ENCODE measurements at places on chromosomes 11 and 22. TPM values are rescaled to one million over a fixed set of nuclear protein-coding genes. Genes with fewer than 3 reads are reported as not detected.

Gene OR8D4
- total RNA-seq = not detected

Gene TMEM191B
- 5.2 TPM for total RNA-seq

Gene C11orf52
- 27.8 TPM for total RNA-seq

Gene ZFPL1
- total RNA-seq = 31.4 TPM

Gene RPL27A
- 664 TPM for total RNA-seq

Gene MUC2
- total RNA-seq = not detected

Gene SDF2L1
- 56.1 TPM for total RNA-seq

Gene ANO1
- total RNA-seq = 15.1 TPM

Gene MFRP
- not detected for total RNA-seq

Gene DGCR6
- 1.7 TPM for total RNA-seq

Gene GLYAT
- 57.8 TPM for total RNA-seq

Gene BATF2
- 5.9 TPM for total RNA-seq

Gene GLB1L2
- 10.0 TPM for total RNA-seq

Gene CASP1
- 38.6 TPM for total RNA-seq

DNA sequence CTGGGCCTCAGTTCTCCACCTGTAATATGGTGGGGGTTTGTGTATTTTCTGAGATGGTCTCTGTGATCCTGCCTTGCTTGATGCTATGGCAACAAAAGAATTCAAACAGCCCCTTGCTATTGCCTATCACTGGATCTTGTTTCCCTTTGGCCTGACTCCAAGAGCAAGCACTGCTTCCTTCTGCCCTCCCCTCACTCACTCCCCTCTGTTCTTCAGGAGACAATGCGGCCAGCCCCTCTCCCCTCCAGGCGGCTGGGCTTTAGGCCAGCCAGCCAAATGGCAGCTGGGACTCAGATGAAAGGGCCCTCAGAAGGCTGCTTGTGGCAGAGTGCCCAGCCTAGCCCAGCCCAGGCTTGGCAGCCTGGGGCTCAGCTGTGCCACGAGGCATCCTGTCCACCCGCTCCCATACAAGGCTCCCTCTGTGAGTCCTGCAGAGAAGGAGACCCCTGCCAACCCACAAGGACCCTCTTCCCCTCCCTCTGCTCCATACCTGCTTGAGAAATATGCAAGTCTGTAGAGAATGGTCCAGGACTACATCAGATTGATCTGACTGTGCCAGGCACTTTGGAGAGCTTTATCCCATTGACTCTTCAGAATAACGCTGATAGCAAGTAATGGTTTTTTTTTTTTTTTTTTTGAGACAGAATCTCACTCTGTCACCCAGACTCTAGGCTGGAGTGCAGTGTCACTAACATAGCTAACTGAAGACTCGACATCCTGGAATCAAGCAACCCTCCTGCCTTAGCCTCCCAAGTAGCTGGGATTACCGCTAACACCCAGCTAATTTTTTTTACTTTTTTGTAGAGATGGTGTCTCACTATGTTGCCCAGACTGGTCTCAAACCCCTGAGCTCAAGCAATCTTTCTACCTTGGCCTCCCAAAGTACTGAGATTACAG, 7.6 kb upstream of the KCTD14 start:
- DNase-seq = peak; percentile 84

DNA sequence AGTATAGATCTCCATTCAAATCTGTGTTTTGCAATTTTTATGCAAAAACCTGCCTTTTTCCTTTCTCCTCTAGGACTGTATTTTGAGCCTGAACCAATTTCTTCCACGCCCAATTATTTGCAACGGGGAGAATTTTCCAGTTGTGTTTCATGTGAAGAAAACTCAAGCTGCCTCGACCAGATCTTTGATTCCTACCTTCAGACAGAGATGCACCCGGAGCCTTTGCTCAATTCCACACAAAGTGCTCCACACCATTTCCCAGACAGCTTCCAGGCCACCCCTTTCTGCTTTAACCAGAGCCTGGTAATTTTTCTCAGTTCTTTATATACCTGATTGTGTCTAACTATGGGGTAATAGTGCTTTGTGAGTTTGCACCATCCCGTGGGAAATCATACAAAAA, 8.0 kb downstream of the POU2AF3 start:
- DNase-seq = no peak

DNA sequence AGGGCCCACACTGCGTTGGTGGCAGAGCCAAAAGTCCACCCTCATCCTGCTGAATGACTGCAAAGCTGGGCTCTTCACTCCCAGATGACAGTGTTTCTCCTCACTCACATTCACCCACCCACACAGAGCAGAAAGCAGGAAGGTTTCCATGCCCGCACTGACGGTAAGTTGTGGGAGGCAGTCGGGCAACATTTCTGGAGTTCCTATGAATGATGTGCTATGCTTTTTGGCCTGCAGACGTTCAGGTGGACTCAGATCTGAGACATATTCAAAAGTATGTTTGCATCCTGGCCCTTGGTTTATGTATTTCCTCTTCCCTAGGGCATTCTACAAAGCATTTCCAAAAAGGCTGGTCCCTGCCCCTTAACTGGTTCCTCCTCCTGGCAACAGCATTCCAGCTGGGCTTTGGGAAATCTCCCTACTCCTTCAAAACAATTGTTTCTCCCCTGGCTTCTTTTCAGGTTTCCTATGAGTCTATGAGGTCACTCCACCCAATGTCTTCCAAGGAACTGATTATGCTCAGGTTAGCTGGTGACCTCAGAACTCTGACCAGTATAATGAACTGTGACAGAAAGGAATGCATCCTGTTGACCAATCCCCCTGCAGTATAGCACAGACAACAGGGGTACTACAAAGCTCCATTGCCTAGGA, 36.4 kb downstream of the PACSIN2 start:
- DNase-seq = no peak

- no peak for DNase-seq
These were observed 82.5 kb upstream of the DDI1 start for GRCh38 chr11:103953797-103954486.

GRCh38 chr22:20035375-20036083, 14.6 kb downstream of the TANGO2 start:
- DNase-seq = no peak

- peak; percentile 13 for DNase-seq
These were observed 37.5 kb downstream of the MPPED1 start for GRCh38 chr22:43449205-43449830.

DNA sequence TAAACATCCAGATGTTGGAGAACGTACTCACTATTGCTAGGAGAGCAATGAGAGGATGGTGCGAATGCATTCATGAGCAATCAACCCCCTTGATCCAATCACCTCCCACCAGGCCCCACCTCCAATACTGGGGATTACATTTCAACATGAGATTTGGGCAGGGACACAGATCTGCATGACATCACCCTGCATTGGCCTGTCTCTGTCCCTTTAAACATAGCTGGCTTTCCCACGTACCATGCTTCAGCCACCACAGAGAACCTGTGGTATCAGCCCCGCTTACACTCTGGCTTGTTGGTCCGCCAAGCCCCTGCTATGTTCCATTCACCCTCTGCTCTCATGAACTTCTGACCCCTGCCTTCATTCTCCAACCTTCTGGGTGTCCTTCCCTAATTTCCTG, 157.5 kb upstream of the E2F8 start:
- no peak for DNase-seq

DNA sequence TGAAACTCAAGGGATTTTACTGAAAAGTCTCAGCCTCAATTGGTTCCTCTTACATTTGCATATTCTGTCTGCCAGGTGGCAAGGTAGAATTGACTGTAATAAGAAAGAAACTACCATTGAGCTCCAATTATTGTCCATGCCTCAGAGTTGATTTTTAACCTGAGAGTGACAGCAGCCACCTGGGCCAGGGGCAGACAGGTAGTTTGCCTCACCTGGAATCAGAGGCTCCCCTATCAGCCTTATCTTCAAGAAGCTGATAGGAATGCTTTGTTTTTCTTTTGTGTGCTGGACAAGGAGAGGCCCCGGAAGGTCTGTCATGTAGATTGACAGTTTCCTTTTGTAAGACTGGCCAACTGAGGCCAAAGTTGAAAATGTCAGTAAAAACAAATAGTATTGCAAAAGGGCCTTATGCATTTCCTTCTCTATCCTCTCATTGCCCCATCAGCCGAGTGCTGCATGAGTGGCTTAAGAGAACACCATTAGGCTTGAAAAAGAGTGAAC, 34.1 kb downstream of the CD44 start:
- no peak for DNase-seq

DNA sequence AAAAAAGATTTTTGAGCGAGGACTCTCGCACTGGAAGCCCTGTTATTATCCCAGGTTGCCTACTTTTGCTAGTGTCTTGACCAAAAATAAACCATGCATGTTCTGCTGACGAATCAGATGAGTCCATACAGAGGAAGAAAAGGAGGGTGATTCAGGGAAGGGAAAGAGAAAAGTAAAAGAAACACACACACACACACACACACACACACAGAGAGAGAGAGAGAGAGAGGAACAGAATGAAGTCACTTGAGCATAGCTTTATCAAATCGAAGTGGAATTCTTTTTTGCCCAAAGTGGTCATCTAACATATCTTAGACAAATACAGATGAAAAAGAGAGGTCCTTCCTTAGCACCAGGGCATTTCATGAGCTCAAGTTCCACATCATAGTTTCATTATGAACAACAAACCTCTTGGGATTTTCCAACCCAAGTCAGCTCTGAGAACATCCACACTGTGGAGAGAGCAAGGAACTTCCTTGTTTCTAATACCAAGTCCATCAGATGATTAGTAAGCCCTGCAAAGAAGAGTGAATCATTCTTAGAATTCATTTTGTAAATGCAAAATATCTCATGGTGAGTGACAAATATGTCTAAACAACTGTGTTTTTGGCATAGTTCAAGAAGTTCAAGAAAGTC, 7.7 kb upstream of the MMP12 start:
- no peak for DNase-seq

GRCh38 chr11:45354976-45355705, 69.0 kb upstream of the SYT13 start:
- DNase-seq = peak; percentile 97

GRCh38 chr11:1820463-1821325, 14.1 kb upstream of the SYT8 start:
- DNase-seq = peak; percentile 42

- no peak for DNase-seq
These were observed 112.6 kb downstream of the ARL14EP start for GRCh38 chr11:30435488-30435887.

DNA sequence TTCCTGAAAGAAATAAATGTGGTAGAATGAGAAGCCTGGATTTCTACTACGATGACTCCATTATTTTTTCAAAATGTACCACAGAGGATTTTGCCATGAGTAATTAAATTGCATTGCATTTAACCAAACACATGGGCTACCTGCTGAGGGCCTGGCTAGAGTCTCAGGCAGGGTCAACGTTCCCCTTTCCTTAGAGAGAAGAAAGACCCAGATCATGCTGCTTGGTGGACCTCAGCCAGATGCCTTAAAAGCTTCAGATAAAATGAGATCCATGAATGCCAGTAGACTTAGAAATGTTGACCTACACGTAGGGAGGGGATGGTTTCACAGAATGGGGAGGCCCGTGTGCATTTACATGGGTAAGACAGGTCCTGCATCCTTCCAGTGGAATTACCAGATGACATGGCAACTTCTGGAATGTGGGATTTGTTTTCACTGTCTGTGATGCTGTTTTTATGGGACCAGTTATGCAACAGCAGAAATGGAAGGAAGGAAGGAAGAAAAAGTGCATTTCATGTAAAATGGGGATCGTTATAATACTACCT, 1069.4 kb downstream of the NTM start:
- no peak for DNase-seq

DNA sequence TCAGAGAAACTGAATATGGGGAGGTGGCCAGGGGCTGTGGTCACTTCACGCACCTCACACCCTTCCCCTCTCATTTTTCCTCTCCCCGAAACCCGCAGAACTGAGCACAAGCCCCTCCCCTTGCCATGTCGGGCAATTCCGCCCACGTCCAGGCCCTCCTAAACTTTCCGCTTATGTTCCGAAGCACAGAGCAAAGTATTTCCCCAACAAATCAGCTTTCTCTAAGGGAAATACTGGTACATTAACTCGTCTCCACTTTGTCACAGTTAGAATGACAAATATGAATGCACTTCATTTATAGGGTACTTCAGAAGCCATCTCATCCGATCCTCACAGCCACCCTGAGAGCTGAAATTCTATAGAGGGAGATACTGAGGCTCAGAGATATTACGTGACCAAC, 94.7 kb upstream of the TMEM45B start:
- DNase-seq = no peak

GRCh38 chr11:1694064-1694845, 2.7 kb upstream of the KRTAP5-6 start:
- DNase-seq = peak; percentile 92

- peak; percentile 72 for DNase-seq
These were observed 155.1 kb upstream of the BLID start for GRCh38 chr11:122271137-122271536.

- DNase-seq = no peak
These were observed 808.0 kb downstream of the DLG2 start for GRCh38 chr11:84819128-84819527.

DNA sequence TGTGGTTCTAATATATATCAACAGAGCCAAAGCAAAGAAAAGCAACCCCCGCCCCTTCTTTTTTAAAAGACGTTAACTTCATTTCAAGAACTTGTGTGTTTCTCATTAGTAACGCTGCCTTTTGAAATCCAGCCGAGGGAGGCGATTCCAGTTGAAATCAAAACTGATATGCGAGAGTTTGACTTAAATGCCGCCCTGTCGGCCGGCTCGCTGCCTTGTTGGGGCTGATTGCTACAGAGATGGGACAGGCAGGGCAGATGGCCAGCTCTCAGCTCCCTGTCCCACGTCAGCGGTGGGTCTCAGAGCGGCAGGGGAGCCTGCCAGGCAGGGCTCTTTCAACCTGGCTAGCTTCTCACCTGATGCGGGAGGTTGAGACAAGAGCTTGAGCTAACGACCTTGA, 51.9 kb upstream of the ALX4 start:
- no peak for DNase-seq

GRCh38 chr11:122523846-122524805, 131.4 kb upstream of the UBASH3B start:
- DNase-seq = peak; percentile 73

DNA sequence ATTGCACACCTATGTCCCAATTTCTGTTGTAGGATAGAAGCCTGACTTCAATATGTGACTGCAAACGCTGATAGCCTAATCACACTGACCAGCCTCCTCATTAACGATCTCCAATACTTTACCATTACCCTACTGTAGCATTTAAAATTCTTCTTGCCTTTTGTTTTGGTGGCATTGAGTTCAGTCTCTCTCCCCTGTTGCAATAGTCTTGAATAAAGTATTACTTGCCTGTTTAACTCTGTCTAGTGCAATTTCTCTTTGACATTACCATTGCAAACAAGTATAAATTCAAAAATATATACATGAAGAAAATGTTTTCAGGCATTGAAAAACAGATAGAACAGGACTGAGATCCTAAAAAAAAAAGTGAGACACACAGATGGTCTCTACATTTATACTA, 649.1 kb upstream of the B3GAT1 start:
- DNase-seq = no peak

DNA sequence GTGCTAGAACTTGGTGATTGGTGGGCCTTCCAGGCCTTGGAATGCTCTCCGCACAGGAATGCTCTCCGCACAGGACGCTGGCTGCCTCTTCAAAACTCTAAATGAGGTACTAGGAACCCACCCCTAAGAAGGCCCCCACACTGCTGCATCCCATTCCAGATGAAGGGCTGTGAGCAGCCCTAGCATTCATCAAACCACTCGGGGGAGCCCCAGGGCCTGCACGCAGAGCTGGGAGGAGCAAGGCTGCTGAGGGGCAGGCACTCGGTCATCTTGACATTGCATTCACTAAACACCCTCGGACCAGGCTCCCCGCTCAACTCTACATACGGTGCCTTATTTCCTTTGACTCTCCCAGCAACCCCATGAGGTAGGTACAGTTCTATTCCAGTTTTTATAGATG, 49.2 kb upstream of the EMID1 start:
- DNase-seq = no peak

GRCh38 chr11:49221112-49221511, 12.7 kb upstream of the FOLH1 start:
- DNase-seq = no peak

All from kidney (tissue), 22 donors.